ENCODE measurements at places on chromosomes 2 and 18.

GRCh38 chr18:68793951-68794350 is 3.9 kb upstream of the CCDC102B start:
- DNase-seq, result no peak

DNA sequence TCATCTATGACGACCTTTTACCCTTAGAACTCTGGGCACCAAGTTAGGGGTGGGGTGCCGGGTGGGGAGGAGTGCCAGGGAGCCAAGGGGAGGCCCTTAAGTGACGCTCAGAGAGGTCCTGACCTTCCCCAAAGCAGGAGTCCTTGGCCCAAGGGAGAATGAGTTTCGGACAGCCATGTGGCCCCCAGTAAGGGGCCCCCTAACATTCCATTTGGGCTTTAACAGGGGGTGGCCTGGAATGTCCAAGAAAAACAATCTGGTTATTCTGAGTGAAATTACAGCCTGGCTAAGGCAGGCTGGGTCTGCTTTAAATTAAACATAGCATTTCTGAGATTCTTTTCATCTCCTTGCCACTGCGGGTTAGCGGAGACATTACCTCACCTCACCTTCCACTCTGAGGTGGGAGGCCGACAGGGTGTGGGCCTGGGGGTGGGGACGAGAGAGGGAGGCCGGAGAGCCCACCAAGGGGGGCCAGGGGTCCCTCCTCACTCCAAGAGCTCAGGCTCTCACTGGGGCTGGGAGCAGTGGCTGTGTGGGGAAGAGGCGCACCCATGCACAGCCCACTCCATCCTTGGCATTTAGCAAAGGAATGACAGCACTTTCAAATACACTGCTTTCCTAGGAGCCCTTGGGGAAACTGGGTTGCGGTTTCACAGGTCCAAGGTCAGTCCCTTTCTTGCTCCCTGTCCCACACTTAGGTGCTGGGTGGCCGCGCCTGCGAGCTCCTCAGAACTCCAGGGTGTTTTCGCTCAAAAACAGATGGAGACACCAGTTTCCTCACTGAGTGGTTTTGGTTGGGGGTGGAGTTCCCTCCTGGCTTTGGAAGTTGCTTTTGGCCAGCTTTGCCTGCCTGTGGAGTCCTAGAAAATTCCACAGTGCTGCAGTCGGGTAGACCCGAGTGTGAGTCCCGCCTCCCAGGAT is 107.4 kb downstream of the POLR1A start:
- DNase-seq, result no peak

GRCh38 chr2:8121022-8121825 is 560.6 kb upstream of the ID2 start:
- DNase-seq, result no peak

- DNase-seq, result no peak
Measured at GRCh38 chr2:8884812-8885211, 47.4 kb upstream of the KIDINS220 start.

DNA sequence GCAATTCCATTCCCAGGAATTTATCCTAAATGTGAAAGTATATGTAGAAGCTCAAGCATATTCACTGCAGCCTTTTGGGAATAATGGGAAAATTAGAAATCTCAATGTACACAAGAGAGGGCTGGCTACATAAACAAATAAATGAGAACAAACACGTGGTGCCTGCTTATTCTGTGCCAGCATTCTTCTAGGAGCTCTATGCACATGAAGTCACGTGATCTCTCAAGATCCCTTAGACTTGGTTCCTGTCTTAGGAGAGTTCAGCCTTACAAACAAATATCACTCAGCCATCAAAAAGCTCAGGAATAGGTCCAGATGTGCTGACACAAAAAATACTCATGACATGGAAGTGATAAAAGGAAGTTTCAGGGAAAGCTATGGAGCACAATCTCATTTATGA is 92.9 kb upstream of the SP3 start:
- no peak for DNase-seq

DNA sequence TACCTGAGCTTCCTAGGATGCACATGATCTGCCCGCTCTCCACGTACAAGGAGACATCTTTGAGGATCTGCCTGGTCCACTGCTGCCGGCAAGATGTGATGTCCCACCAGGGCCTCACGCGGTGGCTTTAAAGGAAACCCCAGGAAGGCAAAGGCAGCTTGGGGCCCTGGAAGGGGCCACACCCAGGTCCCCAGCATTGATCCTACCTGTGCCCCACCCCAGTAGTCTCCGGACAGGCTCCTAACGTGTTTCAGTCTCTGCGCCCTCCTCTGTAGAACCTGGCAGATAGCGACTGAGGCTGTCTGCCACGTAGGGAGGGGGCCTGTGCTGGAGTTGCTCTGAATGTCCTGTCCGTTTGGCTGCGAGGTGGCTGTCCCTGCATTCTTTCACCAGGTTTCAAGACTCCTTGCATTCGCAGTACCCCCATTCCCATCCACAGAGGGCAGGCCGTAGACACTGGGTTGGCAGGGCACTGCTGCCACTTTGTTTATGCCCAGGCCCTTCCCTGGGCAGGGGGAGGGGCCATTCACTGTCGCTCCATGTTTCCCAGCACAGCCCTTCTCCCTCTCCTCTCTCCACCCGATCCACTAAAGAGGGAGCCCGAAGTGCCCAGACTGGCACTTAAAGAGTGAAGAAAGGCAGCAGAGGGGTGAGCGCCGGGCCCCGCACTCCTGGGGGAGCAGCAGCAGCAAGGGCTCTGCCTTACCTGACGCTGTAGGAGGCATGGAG is 644 bp downstream of the ABCG5 start:
- no peak for DNase-seq

GRCh38 chr2:10180229-10180628 is 57.7 kb downstream of the RRM2 start:
- DNase-seq, result no peak

GRCh38 chr2:159960414-159960813 is 102.0 kb downstream of the PLA2R1 start:
- DNase-seq, result no peak
